ENCODE measurements at places on chromosomes 6 and 20.

DNA sequence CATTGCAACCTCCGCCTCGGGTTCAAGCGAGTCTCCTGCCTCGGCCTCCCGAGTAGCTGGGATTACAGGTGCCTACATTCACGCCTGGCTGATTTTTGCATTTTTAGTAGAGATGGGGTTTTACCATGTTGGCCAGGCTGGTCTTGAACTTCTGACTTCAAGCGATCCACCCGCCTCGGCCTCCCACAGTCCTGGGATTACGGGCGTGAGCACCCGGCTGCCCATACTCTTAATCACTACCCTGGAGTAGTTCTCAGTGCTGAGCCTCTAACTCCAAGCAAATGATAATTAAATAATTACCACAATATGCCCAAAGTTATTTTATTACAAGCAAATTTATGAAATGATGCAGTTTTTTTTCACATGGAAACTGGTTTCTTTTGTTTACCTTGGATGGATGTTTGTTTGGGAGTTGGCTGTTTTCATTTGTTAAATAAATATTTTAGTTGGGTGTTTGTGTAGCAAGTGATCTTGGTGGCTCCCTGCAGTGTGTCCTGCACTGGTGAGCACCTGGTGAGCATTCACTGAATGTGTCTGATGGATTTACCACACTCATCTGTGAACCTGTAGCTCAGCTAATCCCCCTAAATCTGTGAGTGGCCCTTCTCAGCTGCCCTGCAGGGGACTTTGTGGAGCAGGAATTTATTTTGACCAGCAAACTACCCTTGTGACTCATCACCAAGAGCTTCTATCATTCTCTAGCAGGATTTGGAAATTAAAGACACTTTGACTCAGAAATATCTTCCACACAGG is 36.9 kb downstream of the UTRN start:
- no peak for DNase-seq

GRCh38 chr6:20148433-20148832 is 63.8 kb downstream of the MBOAT1 start:
- DNase-seq, result no peak

- DNase-seq, result no peak
Observed at GRCh38 chr20:18541741-18542140, 25.5 kb upstream of the SMIM26 start.

GRCh38 chr6:134866563-134866962 is 83.3 kb downstream of the ALDH8A1 start:
- DNase-seq, result no peak

GRCh38 chr6:169880516-169880915 is 129.1 kb downstream of the ERMARD start:
- DNase-seq, result no peak

DNA sequence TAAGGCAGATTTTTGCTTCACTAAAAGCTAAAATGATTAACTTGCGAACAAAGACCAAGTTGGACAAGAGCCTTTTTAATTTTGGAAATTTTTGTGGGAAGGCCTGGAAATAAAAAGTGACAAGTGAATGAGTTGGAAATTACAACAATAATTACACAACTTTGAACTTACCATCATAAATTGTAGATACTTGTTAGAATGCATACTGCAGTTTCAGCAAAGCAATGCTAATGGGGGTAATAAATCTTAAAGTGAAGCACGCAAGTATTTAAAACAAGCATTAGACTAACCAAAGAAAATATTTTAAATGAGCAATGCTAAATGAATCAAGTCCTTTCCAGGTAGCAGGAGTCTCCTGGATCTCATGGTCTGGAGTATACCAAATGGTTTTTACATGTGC is 83.2 kb upstream of the EYA4 start:
- DNase-seq, result no peak

- no peak for DNase-seq
Observed at GRCh38 chr6:110566346-110567125, 90.1 kb upstream of the SLC22A16 start.

DNA sequence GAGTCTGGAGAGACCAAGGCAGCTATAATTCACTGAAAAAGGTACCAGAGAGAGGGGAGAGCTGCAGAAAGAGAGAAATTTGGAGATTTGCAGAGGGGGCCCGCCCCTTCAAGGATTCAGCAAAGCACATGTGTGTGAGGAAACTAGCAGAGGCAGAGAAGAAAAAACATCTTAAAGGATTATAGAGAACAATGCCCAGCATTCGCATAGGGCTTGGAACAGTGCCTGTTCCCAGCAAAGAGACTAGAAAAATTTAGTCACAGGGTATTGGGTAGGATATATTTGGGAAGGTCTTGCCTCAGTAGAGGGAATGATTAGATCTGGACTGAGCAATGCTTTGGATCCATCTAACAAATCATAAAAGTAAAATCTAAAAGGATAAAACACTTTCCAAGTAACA is 44.0 kb downstream of the SRPK1 start:
- no peak for DNase-seq

GRCh38 chr6:151087861-151088598 is 151.7 kb upstream of the AKAP12 start:
- no peak for DNase-seq

GRCh38 chr6:170370416-170370815 is 63.9 kb downstream of the FAM120B start:
- no peak for DNase-seq

DNA sequence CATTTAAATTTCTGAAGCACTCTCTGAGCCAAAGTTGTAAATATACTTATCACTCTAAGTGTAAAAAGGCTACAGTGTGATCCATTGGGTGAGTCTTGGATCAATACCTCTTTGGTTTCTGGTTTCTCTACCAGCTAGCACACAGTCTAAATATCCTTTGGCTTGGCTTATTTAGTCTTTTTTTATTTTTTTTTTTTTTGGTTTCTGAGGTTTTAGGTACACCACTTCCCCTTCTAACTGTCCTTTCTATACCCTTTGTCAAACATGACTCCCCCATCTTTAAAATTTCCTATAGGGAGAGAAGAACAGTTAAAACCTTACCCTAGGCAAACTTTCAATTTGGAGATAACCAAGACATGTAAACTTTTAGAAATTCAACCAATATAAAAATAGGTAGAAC is 379.0 kb downstream of the PHF3 start:
- DNase-seq, result no peak

- DNase-seq, result no peak
Observed at GRCh38 chr6:119874381-119874780, 524.8 kb upstream of the MAN1A1 start.

DNA sequence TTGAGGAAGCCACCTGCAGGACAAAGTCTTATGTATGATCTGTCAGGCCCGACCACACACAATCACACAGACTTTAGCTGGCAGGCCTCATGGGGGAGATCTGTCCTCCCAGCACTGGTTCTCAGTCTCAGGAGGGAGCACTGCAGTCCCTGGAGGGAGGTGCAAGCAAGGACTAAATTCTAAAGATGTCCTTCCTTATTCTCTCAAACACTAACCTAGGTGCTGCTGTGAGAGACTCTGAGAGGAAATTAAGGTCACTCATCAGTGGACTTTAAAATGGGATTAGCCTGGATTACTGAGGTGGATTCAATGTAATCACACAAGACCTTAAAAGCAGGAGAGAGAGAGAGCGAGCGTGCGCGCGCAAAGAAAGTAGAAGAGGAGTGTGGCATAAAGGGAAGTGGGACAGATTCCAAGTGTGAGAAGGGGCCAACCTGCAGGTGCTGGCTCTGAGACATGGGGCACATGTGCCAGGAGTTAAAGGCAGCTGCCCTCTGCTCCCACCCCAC is 14.3 kb downstream of the GLO1 start:
- no peak for DNase-seq

GRCh38 chr6:71902261-71902660 is 15.9 kb downstream of the RIMS1 start:
- DNase-seq, result no peak

- DNase-seq, result no peak
Observed at GRCh38 chr6:85047818-85048217, 283.4 kb upstream of the TBX18 start.

DNA sequence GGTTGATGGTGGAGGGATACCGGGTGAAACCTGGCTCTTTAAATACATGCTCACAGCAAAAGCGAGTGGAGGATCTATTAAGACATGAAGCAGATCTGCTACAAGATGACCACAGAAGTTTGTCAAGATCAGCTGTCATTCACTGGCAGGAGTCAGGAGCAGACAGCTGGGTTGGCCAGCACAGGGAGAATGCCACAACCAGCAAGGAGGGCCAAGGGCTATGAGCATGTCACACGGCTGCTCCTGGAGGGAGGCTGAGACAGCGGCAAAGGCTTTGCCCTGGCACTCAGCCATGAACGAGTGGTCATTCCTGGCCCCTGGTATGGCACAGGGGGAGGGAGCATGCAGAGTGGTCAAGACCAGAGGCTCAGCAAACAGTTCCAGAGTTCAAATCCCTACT is 77.6 kb downstream of the POPDC3 start:
- DNase-seq, result no peak

GRCh38 chr6:24415753-24416152 is 13.0 kb downstream of the MRS2 start:
- DNase-seq, result no peak

GRCh38 chr6:143575440-143575839 is 63.9 kb upstream of the FUCA2 start:
- no peak for DNase-seq

DNA sequence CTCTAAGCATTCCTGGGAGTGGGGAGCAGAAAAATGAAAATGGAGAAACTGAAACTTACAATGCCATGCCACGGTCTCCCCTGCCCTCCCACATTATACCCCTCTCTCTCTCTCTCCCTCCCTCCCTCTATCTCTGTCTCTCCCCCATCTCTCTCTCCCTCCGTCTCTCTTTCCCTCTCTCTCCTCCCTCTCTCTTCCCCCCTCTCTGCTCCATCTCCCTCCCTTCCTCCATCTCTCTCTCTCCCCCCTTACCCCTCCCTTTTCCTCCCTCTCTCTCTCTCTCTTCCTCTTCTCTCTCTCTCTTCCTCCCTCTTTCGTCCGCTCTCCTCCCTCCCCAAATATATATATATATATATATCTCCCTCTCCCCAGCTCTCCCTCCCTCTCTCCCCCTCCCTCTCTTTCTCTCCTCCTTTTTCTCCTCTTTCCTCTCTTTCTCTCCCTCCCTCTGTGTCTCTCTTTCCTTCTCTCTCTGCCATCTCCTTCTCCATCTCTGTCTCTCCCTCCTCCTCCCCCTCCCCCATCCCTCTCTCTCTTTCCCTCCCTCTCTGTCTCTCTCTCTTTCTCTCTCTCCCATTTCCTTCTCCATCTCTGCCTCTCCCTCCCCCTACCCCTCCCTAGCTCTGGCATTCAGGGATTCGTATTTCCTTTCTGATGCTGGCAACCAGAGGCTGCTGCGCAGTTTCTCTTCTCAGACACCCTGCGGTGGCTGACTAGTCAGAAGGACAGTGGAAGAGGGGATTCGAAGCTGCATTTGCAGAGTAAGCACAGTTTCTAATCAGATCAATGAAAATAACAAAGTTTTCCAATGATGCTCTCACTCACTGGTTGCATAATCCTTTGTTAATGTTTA is 13.9 kb upstream of the VAPB start:
- no peak for DNase-seq

- no peak for DNase-seq
Observed at GRCh38 chr6:152941746-152942145, 41.1 kb downstream of the FBXO5 start.

DNA sequence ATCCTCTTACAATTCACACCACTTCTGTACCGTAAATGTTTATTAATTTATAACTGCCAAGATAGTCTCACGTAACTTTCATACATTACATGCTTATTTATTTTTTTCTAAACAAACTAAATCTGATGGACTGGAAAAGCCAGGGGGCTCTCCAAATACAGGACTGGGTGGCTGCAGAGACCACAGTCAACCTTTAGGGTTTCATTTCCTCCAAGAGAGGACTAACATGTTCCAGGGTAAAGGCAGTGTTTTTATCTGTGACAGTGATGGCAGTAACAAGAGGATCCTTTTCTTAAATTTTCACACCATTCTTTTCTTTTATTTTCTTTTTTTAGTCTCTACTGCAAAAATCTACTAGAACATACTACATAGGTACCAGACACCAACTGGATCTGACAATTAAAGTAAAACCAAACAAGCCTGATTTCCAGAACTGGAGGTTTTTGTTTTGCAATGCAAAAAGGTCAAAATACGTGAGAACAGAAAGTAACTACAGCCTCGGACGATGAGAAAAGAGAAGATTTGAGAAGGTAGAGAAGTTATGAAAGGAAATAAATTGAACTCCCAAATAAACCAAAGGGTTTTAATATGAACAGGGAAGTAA is 1.2 kb downstream of the LMBRD1 start:
- no peak for DNase-seq

- DNase-seq, result no peak
Observed at GRCh38 chr20:58237318-58238132, 9.1 kb upstream of the ANKRD60 start.

DNA sequence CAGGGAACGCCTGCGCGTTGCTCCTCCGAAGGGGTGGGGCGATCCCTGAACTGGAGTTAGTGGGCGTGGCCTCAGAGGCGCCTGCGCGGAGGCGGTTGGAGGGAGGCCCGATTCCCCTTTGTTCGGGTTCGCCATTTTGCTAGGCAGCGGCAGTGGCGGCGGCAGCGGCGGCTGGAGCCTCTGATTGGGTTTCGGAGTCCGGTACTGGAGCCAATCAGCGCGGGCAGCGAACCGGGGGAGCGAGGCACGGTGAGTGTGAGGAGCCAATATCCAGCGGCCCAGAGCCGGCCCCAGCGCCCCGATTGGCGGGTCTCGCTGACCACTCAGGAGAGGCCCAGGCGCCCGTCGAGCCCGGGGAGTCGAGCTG is at the start of gene NFYA:
TSS of gene NFYA (plus strand) at position 139 of the 367 bp plus-strand sequence. CDS start 6,116 bp downstream, outside the sequence.
- DNase-seq, result peak; percentile 100

- DNase-seq, result no peak
Observed at GRCh38 chr6:38413102-38413800, 226.5 kb downstream of the BTBD9 start.

DNA sequence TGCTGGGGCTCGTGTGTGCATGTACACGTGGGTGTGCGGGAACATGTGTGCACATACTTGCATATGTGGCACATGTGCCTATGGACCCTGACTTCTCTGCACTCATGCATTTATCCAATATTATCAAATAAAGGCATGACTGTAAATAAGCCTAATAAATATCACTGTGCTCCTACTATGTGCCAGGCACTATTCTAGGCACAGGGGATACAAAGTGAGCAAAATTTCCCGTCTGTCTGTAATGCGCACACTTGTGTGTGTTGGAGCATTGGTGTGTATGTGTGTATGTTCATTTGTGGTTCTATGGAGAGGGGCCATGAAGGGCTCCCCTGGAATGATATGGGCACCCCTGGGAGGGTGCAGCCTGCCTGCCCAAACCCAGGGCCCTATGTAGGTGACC is 41.9 kb downstream of the ITPR3 start:
- no peak for DNase-seq

- DNase-seq, result no peak
Observed at GRCh38 chr6:44965708-44966107, 362.4 kb upstream of the RUNX2 start.

DNA sequence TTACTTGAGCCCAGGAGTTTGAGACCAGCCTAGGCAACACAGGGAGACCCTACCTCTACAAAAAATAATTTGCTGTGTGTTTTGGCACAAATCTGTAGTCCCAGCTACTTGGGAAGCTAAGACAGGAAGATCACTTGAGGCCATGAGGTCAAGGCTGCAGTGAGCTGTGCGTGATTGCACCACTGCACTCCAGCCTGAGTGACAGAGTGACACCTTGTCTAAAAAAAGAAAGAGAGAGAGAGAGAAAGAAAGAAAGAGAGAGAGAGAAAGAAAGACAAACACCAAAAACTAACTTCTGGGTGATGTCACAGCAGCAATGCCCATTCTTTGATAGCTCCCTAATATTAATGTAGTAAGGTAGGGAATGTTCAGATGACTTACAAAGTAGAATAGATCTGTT is 20.4 kb downstream of the USP49 start:
- no peak for DNase-seq

GRCh38 chr20:34798871-34799270 is 26.6 kb downstream of the NCOA6 start:
- DNase-seq, result no peak

- DNase-seq, result no peak
Observed at GRCh38 chr6:24865161-24865560, 66.4 kb upstream of the ARMH2 start.

All from stimulated activated CD8-positive, alpha-beta memory T cell treated with anti-CD3 and anti-CD28 coated beads, Interleukin-4, amount 100 ng/mL, for 1 hour (primary cell).